Endothelial cell of umbilical vein (primary cell): ENCODE measurements at places on chromosomes 12 and 14. TPM values are rescaled to one million over a fixed set of nuclear protein-coding genes. Genes with fewer than 3 reads are reported as not detected.
A peak's percentile ranks its signal among the peaks of the same experiment; 100 is the strongest.

Gene MSI1
- 0.12 TPM in 1 of 2 replicates, not detected in the other for total RNA-seq

Gene NTN4
- 105 and 120 TPM in 2 replicates for total RNA-seq

Gene TMTC2
- total RNA-seq, result 5.9 and 7.8 TPM in 2 replicates

Gene LRP6
- 40.1 and 41.7 TPM in 2 replicates for total RNA-seq

Gene NPAS3
- 0.13 and 0.65 TPM in 2 replicates for total RNA-seq

- DNase-seq, result no peak
These were observed 58.3 kb downstream of the CEP83 start for GRCh38 chr12:94401326-94401725.

DNA sequence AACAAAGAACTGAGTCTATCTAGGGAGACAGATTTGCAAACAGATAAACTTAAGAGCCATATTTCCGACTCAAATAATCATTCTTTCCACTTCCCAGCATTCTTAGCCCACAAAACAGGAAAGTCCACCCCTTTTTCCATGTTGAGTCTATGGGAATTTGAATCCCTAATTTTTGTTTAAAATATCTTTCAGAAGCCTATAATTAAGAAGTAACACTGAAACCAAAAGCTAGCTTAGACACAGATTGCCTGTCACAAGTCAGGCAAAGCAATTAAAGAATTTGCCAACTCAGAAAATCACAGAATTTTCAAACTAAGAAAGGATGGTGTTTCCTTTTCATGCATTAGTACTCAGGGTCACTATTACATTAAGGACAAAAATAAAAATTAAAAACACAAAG, 17.0 kb downstream of the ATP2B1 start:
- peak; percentile 17 for DNase-seq

GRCh38 chr14:40003773-40004172, 571.5 kb upstream of the FBXO33 start:
- no peak for DNase-seq
